ENCODE measurements at places on chromosomes 5 and 9.

DNA sequence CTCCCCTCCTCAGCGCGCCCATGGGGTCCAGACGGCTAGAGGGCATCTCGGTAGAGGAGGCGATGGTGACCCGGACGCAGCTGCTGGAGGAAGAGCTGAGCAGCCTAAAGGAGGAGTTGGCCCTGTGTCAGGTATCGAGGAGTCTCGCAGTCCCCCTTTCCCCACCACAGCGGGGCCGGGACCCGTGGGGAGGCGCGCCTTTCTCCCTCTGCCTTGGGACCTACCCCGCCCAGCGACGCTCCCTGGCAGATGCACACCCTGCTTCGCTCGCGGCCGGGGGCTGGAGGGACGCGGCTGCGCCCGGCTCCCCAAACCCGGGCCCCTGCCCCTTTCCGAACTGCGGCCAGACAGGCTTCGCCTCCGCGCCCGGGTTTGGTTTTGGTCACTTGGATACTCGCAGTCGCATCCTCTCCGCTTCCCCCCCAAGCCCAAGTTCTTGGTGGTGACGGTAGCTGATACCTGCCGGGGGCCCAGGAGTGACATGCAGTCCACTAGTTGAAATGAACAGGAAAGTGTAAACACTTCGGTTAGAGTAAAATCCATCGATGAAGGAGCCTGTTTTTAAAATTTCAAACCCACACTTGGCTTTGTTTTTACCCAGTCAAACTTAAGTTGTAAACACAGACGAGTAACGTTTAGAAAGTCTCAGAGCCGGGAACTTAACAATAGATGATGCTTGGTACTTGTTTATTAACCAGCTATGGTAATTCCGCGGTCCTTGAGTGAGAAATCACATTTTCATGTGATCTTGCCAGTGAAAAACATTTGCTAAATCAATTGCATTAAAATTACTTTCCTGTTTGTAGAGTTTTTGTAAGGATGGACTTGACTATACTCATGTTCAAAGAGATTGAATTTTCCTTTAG, 688 bp downstream of the CNTLN start:
- peak; percentile 39 for DNase-seq

DNA sequence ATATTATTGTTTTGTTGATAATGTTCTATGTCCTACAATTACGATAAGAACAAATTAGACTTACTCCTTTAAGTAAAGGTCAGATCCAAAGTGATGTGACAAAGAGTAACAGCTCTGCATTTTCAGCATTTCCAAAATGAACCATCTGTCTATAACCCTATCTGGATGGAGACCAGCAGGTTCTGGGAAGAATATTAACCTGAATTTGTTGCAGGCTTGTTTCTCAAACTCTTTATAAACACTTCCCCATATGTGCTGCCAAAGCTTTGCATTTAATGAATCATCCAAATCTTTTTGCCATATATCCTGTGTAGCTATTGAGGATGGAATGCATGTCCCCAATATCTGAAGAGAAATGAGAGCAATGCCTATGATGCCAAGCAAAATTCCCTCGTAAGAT, 198.9 kb upstream of the SLC27A6 start:
- DNase-seq, result no peak

- no peak for DNase-seq
Measured at GRCh38 chr5:179146277-179146676, 86.1 kb downstream of the ZNF354C start.

GRCh38 chr5:123125962-123126732, 37.1 kb downstream of the PRDM6 start:
- no peak for DNase-seq

DNA sequence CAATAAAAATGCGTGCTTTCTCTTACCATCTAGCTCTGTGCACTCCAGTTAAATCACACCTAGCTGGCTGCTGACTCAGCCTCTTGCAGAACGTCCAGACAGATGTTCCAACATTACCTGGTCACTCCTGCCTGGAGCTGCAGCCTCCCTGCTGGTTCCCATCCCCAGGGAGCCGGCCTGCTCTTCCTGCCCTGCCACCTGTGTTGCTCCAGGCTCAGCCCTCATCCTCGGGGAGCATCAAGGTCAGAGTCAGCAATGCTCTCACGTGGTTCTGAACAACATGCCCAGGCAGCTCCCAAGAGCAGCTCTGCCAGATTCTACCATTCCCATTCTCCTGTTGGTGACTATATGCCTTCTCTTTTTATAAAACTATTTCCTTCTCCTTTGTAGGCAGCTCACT, 81.3 kb downstream of the GADD45G start:
- DNase-seq, result no peak

DNA sequence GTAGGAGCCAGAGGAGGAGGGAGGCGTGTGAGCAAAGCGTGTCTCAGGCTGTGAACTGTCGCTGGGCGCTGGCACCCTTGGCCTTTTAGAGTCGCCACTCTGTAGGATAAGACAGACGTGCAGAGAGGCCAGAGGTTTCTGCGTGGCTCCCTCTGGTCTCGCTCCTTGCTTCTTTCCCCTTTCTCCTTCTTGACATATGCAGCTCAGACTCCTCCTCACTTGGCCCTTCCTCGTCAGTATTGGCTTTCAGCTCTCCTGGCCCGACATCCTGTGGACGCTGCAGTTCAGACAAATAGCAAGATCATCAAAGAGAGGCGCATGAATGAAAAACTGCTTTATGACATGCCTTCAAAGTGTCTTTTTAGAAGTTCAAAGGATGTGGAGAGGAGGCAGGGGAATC, 116.8 kb upstream of the SPRY4 start:
- no peak for DNase-seq

DNA sequence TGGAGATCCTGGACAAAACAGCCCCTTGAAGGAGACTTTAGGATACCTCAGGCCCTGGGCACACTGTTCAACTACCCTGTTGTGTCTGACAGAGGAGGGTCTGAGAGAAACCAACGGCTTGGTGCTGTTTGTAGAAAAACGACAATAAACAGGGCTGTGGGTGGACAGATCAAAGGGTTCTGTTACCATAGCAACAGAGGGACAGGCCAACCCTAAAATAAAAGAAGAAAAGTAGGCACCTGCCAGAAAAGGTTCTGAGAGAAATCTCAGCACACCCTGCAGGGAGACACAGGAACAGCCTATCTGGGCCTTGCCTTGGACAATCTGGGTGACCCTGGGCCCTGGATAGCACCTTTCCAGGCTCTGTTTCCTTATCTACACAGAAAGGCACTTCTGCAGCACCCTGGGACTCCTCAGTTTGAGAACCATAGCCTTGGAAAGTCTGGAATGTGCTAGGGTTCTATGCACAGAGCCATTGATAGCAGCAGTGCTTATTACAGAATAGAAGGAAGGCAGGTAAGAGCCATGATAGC, 104.8 kb upstream of the TBC1D2 start:
- no peak for DNase-seq

- no peak for DNase-seq
Measured at GRCh38 chr5:41312478-41313060, 99.2 kb upstream of the C6 start.

DNA sequence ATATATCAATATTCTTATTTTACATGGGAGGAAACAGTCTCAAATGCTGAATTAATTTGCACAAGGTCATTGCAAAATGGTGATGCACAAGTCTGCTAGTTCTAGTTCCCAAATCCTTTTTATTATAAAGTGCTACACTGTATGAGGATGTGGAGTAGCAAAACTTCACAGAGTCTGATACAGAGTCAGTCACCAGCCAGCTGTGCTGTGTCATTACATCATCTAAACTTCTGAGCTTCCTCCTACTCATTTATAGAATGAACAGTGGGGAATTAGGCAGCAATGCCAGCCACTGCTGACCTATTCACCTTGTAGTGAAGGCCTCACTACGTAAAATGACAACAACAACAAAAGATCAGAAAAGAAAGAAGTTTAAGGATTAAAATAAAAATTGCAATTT, 357.8 kb downstream of the TMEM167A start:
- no peak for DNase-seq

DNA sequence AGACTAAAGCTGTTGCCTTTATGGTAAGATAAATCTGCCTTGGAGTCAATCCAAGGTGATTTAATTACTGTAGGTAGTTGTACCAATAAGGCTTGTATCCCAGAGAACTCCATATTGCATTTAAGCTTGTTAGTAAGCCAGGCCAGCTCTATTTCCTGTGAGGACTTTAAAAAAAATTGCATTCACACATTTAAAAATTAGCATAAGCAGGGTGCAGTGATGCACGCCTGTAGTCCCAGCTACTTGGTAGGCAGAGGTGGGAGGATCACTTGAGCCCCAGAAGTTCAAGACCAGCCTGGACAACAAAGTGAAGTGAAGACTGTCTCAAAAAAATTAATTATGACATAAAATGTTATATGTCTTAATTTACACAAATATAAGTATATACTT, 28.7 kb upstream of the ABL1 start:
- no peak for DNase-seq

DNA sequence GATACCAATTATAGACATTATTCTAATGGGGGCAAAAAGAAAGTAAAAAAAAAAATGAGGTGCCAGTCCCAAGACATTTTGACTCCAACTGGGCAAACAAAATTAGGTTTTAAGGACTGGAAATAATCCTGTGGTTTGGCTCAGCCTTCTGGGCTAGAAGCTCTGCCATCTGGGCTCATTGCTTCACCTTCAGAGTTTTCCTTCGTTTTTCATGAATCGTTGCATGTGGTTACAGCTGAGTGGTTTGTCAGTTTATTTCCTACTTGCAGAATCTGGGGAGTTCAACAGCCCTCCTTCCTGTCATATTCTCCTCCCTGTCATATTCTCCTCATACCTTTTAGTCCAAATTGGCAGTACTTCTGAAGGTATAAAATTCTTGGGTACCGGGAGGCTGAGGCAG, 12.0 kb downstream of the UGT3A2 start:
- DNase-seq, result no peak

DNA sequence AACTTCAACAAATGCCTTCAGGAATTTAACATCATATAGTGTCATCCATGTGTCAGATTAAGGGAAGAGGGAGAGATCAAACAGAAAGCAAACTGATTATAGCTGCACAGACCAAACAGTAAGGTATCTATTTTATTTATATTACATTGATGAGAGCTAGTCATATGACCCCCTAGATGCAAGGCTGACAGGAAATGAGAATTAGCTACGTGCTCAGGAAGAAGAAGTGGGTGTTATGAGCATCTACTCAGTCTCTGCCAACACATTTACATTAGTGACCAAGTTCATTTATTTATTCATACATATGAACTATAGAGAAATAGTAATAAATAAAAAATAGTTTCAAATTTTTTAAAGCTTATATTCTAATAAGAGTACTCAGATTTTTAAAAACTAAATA, 787.3 kb downstream of the KCTD16 start:
- DNase-seq, result no peak
